ENCODE measurements at places on chromosomes 12 and 14.

- DNase-seq: no peak
Observed at GRCh38 chr12:122126342-122126635, 47.7 kb downstream of the IL31 start.

DNA sequence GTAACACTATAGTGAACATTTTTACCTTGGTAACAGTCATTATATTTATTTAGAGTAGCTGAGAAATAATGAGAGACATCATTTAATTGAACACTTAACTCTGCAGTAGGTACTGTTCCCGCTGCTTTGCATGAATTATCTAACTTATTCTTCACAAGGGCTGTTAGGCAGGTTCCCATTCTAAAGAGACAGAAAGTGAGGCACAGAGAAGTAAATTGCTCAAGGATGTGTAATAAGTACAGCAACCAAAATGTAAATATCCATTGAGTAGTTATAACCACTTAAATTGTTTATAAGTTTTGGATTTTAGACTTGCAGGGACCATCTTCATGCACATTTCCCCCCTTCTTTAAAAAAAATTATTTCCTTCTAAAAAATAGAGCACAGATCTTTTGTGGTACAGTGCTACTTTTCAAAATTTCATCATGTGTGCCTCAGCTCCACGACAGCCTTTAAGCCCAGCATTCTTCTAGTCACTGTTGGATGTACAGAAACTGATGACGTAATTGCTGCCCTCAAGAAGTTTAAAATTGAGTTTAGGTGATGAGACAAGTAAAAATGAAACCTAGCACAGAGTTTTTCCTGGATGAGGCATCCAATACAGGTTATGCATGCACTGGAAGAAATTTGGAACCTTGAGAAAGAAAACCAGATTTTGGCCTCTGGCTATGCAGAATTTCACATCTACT, 6.0 kb upstream of the MANSC4 start:
- DNase-seq: no peak

DNA sequence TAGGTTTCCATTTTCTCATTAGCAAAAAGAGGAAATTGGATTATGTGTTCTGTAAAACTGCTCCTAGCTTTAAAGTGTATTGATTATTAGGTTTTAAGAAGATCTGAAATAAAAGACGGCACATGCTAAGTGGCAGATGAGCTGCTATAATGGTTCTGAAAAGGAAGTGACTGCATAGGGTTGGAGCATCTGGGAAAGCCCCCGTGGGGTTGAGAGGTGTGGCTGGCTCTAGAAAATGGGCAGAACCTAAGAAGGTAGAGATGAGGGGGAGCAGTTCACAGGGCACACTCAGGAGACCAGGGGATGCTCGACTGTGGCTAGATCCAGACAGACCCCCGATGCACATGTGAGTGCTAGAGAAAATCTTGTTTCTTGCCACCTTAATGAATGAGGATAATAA, 1.9 kb downstream of the IFNG-AS1 start:
- DNase-seq: no peak

- DNase-seq: no peak
Observed at GRCh38 chr12:123021688-123022604, 41.5 kb downstream of the ARL6IP4 start.

- no peak for DNase-seq
Observed at GRCh38 chr14:34642595-34642994, 12.6 kb upstream of the SNX6 start.

GRCh38 chr14:100215330-100215885, 23.5 kb upstream of the YY1 start:
- DNase-seq: no peak

DNA sequence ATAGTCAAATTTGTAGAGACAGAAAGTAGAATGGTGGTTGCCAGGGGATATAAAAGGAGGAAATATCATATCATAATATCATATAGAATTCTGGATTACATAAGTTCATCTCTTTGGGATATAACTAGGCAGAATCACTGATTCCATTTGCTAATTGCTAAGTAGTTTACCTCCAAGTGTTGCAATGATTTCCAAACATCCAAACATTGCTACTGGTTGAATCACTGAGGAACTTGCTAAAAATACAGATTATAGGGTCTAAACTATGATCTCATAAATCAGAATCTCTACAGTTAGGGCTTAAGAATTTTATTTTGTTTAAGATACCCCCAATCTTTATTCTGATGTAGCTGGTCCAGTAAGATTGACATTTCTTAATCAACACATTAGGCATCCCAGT, 16.1 kb upstream of the TAS2R42 start:
- DNase-seq: no peak

- DNase-seq: no peak
Observed at GRCh38 chr12:24408305-24408704, 458.8 kb upstream of the SOX5 start.

DNA sequence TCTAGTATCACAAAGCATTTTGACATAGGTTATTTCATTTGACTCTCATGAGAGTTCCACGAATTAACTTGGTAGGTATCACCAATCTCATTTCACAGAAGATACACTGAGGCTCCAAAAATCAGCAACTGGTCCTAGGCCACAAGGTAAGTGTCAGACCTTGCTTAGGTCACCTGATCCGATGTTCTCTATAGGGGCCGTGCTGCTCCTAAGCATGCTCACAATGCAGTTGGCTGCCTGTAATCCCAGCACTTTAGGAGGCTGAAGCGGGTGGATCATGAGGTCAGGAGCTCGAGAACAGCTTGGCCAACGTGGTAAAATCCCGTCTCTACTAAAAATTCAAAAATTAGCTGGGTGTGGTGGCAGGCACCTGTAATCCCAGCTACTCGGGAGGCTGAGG, 78.7 kb upstream of the FOXN3 start:
- DNase-seq: no peak

DNA sequence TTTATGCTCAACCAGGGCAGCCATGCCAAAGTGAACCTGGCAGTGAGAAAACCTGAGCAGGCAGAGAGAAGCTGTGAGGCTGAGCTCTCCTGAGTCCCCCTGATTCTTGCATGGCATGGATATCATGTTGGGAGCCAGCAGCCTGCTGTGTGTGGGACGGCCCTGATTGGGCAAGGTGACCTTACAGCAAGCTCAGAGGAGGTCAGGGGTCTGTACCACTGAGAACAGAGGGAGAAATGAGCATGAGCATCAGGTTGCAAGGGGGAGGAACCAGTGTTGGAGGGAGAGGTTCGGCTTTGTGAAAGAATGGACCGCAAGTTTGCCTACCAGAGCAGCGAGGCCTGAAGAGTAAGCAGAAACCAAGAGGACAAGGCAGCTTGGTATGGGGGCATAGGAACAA, 59.1 kb upstream of the PTGR2 start:
- DNase-seq: no peak

GRCh38 chr14:35482994-35483515, 50.9 kb upstream of the INSM2 start:
- no peak for DNase-seq

DNA sequence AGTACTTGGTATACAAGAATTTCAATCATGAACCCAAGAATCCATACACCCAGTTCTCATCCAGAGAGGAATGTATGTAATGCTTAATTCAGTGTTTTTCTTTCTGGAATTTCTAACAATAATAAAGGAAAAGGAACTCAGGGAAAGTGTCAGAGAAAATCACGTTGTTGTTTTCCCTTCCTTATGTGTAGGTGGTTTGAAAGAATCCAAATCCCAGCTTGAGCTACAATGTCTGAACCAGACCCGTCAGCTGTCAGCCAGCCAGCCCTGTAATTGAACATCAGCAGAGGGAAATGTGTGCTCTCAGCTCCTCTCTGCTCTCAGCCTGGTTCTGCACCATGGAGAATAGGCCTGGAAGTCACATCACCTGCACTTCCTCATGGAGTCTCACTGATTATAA, 126.5 kb downstream of the TMEM30B start:
- no peak for DNase-seq

GRCh38 chr12:110790301-110790700, 47.6 kb upstream of the PPP1CC start:
- DNase-seq: no peak

- peak; percentile 88 for DNase-seq
Observed at GRCh38 chr12:59595883-59596540, at the start of gene SLC16A7. SLC16A7 (plus strand) TSS chr12:59596029; CDS start chr12:59704802, 108,773 bp downstream.

GRCh38 chr12:87051621-87052020, 795.4 kb upstream of the MGAT4C start:
- DNase-seq: no peak

DNA sequence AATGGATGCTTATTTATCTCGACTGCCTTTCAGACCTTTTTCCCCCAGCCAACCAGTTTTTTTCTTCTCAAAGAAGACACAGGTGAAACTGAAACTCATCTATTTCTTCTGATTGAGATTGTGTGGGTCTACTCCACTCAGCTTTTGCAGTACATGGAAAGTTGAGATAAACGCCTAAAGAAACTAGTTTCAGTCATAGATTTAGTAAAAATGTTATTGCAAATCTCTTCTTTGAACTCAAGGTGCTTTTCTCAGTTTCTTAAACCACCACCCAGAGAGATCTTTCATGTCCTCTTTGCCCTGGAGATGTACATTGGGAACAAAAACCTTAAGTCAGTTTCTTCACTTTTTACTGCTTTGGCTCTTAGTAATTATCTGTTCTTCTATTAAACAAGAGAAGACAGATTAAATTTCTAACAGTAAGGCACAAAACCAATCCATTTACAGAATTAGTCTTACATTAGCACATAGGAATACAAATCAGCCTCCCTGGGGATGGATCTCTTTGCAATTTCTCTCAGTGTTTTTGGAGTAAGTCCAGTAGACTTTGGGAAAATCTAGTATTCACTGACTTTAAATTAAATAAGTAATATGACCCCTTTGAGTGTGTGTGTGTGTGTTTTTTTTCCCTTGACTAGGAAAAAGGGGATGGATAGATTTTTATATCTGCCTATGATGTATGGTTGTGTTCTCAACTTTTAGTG, 11.6 kb downstream of the FBXW8 start:
- no peak for DNase-seq

GRCh38 chr12:113537751-113538087, 66.0 kb upstream of the LHX5 start:
- no peak for DNase-seq

DNA sequence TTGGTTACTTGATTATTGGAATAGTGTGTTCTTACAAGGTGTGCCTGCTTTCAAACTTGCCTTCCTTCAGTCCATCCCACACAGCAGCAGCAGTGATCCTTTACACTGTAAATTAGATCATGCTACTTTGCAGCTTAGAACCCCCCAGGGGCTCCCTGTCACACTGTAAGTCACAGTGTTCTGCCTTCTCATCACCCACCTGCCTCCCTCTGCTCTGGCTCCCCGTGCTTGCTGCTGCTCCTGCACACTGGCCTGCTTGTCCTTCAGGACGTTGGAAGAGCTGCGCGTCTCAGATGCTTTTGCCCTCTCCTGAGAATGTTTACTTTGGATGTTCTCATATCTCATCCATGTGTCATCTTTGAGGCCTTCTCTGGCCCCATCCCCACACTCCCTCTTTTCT, 27.3 kb downstream of the ZC3H14 start:
- DNase-seq: no peak

GRCh38 chr12:81644503-81644902, 114.6 kb downstream of the PPFIA2 start:
- DNase-seq: no peak

GRCh38 chr12:26247873-26248272, 52.5 kb downstream of the SSPN start:
- DNase-seq: no peak

- peak; percentile 64 for DNase-seq
Observed at GRCh38 chr12:2268471-2269286, 215.9 kb downstream of the CACNA1C start.

GRCh38 chr14:61438860-61439765, 117.7 kb downstream of the PRKCH start:
- DNase-seq: peak; percentile 62

DNA sequence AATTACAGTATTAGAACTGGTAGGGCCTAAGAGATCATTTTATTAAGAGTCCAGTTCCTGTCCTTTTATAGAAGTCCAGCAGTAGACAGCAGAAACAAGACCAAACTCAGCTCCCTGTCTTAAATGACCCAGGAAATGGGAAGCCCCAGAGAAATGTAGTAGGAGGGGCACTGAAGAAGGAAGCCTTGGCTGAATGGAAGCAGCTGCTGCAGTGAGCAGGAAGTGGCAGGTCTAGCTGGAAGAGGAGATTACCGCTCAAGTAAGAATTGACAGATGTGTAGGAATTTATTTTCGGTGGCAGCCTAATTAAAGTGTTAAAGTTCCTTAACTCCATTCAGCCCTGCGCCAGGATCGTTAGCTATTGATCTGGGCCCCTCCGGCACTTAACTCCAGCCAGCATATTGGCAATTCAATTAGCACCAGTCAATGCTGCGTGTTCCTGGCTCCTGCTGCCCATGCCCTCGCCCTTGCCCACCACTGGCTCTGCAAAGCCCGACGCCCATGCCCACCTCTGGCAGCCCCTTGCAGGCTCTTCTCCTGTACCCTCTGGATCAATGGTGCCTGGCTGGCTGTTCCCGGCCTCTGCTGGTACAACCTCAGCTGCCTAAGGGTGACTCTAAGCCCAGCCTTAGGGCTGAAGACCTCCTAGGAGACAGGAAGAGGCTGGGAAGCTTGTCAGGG, 21.1 kb downstream of the ZFHX2 start:
- DNase-seq: no peak

DNA sequence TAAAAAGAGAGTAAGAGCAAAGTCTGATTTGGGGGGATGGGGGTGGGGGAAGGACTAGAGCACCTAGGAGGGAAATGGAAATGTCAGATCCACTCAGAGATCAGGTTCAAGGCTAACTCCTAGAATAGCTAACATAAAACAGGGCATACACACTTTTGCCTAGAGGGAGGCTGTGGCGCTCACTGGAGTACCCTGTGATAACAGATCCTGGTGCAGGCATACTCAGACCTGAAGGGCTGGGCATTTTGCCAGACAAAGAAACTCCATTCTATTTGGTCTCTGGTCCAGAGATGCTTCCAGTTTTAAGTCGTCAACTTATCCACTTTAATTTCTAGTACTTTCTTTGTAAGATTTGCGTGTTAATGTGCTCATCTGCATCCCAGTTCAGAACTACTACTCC, 5.8 kb downstream of the CTDSP2 start:
- DNase-seq: no peak

DNA sequence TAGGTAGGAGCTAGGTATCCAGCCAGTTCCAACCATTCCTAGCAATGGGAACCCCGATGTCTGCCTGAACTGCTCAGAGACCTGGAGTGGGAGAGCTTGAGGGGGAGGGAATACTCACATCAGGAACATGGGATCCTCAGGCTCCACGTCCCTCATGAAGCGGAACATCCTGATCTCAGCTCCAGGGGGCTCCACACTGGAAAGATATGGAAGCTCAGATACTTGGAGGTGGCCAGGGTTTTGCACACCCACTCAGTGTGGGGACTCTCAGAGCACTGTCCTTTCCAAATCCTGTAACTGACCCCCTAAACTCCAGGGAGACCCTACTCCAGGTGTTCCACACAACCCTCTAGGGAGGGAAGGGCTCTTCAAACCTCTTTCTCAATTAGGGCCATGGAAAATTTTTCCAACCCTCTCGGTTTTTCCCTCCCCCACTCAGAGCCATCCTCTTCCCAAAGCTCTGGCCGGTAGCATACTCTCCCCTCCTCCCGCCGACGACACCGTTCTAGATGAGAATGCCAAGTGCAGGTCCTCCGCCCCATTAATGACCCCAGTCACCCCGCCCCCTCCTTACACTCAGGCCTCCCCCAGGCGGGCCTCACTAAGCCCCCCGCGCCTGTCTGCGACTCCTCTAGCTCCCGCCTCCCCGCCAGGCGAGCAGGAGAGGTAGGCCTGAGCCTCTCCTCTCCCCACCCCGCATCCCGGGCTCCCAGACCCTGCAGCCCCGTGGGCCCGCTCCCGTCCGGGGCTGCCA, 597 bp downstream of the MLF2 start:
- peak; percentile 68 for DNase-seq

- no peak for DNase-seq
Observed at GRCh38 chr12:1680804-1681492, 9.9 kb upstream of the ADIPOR2 start.

GRCh38 chr12:41120211-41120610, 67.9 kb upstream of the PDZRN4 start:
- DNase-seq: no peak

GRCh38 chr12:84294246-84294645, 618.4 kb downstream of the SLC6A15 start:
- DNase-seq: no peak

Measured in urothelium cell line (cell line).